Stimulated activated CD8-positive, alpha-beta memory T cell treated with anti-CD3 and anti-CD28 coated beads, Interleukin-12 subunit alpha, Interleukin-12 subunit beta, amount 100 ng/mL, for 4 hours (primary cell): ENCODE measurements at places on chromosomes 2 and 18.

DNA sequence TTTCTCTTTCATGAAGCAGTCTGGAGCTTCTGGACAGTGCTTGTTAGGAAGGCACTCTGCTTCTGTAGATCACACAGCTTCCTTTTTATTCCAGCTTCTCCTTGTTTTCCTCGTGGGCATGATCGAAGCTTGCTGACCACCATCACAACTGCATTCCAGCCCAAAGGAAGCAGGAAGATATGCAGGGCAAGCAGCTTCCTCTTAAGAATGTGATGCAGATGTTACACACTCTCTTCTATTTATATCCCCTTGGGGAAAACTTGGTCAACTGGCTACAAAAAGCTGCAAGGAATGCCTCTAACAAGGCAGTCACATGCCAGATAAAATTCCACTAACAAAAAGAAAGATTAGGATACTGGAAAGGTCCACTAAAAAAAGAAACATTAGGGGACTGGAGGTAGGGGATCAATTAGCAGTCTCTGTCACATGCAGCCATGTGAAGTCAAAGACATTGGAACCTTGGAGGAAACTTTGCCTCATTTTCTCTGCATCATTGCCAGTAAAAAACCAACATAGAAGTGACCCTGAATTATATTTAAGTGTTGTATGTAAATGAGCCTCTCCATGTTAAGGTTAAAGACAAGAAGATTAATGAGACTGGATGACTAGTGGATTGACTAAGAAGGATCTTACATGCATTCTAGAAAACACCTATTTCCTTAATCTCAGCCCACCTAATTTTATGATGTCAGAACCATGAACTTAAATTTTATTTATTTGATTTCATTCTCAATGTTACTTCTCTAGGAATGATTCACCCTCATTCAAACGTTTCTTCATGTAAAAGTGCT lies 98.3 kb downstream of the NAB1 start:
- no peak for DNase-seq

DNA sequence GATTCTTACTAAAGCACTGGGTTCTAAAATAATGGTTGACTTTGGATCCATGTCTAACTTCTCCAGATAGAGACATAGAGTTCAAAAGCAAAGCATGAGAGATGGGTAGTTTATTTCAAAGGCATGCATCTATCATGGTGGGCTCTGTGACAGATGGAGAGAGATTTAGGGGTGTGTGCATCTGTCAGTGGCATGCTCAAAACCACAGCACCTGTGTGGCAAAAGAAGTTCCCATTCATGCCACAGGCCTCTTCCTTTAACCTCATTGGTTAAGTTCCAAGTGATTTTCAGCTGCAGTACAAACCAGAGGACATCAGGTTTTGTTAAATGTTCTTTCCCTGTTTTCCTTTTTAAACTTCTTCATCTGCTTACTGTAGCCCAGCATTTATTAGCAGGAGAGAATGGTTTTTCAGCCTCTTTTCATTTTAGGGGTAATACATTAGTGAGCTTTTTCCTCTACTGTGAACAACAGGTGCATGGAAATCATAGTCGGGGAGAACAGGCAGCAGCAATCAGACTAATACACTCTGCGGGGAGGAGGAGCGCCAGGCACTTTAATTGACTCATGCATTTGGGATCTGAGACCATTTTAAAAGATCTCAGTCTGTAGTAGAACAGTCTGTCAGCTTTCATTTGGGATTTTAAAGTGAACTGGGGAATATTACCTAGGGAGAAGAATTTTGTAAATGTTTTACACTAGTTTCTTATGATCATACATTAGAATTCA lies 52.4 kb upstream of the UPP2 start:
- DNase-seq = no peak

GRCh38 chr18:23401400-23402347 lies 51.4 kb upstream of the RIOK3 start:
- no peak for DNase-seq

DNA sequence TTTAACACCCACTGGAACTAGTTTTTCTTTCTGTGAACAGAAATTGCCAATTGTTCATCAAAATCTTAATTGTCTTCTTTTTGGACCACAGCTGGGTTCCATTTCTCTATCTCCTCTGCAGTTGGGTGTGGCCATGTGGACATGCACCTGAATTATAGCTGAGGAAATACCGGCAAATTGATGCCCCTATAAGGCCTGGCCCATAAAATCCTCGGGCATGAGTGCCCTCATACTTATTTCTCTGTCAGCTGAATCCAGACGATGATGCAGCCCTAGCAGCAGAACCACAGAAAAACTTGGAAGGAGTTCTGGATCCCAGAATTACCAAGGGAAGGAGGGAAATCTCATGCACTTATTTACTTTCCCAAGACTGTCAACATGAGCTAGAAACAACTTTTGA lies 249.0 kb downstream of the CYRIA start:
- DNase-seq = no peak
